ENCODE measurements at places on chromosomes 5 and 9.
A peak's percentile ranks its signal among the peaks of the same experiment; 100 is the strongest.

DNA sequence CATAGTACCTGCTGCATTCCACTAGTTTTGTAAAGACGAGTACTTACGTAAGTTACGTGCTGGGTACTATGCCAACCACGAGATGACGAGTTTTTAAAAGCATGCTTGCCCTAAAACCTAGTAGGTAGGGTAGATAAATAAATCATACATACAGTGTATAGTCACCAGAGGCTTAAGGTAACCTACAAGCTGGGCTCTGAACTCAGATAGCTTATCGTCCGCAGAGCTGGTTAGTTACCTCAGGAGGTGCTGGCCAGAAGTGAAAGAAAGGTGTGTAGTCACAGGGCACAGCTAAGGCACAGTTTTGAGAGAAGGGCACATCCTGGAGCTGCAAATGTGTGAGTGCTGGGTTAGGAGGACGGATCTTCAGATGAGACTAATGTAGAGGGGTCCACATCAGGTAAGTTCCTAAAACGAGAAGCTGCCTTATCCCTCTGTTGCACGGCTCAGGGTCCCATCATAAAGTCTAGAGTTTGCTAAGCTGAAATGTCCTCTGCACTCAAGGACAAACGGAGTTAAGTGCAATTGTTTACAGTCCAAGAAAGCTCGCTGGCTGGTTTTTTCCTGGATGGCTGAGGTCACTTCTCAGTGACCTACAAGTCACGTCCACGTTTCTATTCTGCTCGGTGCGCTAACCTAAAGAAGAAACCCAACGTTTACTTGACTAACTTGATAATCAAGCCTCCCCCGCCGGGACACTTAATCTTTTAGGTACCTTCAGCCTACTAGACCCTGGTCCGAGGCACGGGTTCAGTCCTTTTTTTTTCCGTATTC, 1.1 kb upstream of the SNX24 start:
- no peak for DNase-seq

GRCh38 chr5:126658561-126658960, 57.8 kb downstream of the PHAX start:
- DNase-seq, result no peak

DNA sequence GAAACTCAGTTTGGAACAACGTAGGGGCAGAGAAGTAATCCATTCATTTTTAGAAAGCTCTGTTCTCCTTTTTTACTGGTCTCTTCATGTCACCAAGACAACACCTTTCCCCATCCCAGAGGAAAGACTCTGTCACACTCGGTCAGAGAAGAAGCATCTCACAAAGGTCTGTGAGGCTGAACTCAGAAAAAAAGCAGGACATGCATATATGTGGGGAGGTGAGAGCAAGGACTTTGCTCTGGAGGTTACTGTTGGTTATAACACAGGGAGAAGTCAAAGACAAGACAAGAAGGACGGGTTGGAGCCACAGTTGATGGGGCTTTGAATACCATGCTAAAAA, 19.2 kb upstream of the MTMR12 start:
- DNase-seq, result no peak

GRCh38 chr5:28313953-28314352, 1275.6 kb upstream of the CDH9 start:
- no peak for DNase-seq

- DNase-seq, result no peak
Measured at GRCh38 chr5:158436271-158437065, 577.5 kb upstream of the CLINT1 start.

GRCh38 chr5:83450183-83450966, 21.2 kb upstream of the VCAN start:
- no peak for DNase-seq

DNA sequence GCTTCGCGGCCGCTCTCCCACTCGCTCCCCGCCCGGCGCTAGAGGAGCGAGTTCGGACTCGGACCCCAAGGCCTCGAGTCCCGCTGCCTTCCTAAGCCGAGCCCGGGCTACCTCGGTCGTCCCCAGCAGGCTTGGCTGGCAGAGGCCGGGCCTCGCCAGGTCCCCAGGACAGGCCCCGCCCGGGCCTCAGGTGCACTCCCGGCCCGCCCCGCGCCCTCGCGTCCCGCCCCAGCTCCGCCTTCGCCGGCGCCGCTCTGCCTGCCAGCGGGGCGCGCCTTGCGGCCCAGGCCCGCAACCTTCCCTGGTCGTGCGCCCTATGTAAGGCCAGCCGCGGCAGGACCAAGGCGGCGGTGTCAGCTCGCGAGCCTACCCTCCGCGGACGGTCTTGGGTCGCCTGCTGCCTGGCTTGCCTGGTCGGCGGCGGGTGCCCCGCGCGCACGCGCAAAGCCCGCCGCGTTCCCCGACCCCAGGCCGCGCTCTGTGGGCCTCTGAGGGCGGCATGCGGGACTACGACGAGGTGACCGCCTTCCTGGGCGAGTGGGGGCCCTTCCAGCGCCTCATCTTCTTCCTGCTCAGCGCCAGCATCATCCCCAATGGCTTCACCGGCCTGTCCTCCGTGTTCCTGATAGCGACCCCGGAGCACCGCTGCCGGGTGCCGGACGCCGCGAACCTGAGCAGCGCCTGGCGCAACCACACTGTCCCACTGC, at the start of gene SLC22A5:
Gene SLC22A5 (plus strand): TSS at position 237 of the 707 bp plus-strand sequence. CDS start 263 bp downstream, at position 500.
- peak; percentile 80 for DNase-seq

- DNase-seq, result no peak
Measured at GRCh38 chr9:77521091-77521490, 127.0 kb downstream of the GNA14 start.

GRCh38 chr5:14138608-14139540, 4.3 kb upstream of the TRIO start:
- DNase-seq, result no peak

DNA sequence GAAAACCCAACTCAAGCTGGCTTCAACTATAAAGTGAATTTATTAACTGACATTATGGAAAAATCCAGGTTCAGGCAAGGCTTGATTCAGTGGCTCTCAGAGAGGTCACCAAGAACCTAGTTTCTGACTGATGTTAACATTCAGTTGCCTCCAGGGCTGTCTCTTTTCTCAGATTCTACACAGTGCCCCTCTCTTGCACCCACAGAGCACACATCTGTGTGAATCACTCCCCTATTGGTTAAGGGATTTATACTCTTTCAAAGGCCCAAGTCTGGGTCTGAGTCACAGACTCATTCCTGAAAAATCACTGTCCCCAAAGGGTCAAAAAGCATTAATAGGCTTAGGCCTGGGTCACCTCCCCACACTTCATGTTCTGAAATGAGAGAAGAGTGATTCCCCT, 6.2 kb upstream of the HAVCR2 start:
- no peak for DNase-seq

DNA sequence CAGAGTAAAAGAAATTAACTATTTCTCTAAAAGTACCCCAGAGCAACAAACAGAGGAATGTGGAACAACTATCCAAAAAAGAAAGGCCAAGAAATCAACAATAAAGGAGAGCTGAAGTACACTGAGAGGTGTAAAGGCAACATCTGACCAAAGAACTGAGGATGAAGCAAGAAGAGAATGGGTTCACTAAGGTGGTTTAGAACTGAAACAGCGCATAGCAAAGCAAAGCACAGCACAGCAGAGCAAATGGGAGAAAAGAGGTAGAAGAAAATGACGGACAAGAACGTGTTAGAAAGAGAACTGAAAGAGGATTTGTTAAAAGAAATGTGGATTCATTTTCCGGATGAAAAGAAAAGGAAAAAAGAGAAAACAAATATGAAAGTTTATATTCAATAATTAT, 25.8 kb downstream of the RFX3 start:
- no peak for DNase-seq

DNA sequence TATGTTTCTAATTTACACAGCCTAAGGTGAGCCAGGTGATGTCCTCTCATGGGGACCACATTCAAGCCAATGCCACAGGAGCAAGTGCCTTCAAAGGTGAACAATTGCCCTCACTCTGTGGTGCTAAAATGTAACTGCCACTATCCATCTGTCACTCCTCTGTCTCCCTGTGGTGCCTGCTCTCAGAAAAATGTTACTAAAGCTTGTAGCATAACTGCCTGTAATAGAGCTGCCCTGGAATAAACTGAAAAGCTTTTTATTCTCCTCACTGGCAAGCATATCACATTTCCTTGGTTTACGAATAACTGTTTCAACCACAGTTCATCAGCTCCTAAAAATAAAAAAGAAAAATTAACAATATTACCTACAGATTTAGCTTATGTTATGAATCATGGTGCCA, 142.4 kb downstream of the ST8SIA4 start:
- DNase-seq, result no peak

- DNase-seq, result peak; percentile 82
Measured at GRCh38 chr9:69532396-69532795, 139.8 kb downstream of the APBA1 start.

DNA sequence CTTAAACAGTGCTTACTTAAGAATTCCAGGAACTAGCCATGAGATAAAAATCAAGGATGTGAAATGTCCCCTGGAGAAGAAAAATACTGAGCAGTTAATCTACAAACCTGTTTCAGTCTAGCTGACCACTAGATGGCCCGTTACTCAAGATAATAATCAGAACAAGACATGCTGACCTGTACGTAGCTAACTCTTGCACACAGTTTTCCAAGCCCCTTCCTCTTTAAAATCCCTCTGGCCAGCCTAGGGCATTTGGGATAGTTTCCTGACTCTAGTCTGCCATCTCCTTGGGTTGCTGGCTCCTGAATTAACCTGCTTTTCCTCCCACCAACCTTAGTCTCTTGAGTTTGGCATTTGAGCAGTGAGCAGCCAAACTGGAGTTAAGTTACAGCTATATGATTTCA, 59.2 kb upstream of the TRAF1 start:
- no peak for DNase-seq

- peak; percentile 11 for DNase-seq
Measured at GRCh38 chr5:121805911-121806310, 45.8 kb upstream of the FTMT start.

DNA sequence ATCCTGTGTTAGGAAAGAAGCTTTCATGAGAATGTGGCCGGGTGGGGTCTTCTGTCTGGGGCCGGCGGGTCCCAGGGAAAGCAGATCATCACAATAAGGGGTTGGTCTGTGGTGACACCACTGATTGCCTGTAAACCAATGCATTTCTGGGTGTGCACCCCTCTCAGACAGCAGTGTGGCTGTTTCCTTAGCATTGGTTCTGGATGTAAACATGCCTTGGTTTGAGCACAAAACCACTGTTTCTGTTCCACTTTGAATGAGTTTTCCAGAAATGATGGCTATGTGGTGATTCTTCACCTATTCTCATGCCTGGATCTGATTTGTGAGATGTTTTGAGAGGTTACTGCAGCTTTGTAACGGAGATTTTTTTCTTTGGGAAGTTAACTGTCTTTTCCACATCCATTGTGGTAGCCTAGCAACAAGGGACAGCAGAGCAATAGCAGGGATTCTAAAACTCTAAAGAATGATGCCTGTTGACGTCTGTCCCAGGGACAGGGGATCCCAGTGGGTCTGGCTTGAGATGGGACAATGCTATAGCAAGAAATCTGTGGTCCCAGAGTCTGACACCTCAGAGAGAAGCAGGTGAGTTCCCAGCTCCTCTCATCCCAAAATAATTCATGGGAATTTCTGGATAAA, at the start of gene CCDC192:
Gene CCDC192 (plus strand): TSS at position 466 of the 636 bp plus-strand sequence. CDS start 55 bp downstream, at position 521.
- DNase-seq, result no peak

DNA sequence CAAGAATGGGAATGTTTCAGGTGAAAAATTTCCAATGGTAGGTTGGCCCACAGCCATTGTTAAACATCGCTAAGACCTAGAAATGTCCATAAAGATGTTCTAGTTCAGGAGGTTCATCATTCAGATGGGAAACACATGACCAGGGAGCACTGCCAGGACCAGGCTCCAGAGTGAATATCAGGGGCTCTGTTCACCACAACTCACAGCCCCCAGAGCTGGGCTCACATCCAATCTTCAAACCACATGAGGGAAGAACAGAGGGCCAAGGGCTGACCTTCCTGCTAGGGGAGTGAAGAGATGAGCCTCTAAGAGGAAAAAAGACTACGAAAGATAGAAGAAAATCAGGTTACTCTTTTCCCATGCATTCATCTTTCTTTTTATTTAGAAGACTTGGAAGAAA, 205.8 kb downstream of the SEMA5A start:
- DNase-seq, result no peak

GRCh38 chr9:113223963-113224362, 2.6 kb downstream of the SLC31A1 start:
- no peak for DNase-seq

DNA sequence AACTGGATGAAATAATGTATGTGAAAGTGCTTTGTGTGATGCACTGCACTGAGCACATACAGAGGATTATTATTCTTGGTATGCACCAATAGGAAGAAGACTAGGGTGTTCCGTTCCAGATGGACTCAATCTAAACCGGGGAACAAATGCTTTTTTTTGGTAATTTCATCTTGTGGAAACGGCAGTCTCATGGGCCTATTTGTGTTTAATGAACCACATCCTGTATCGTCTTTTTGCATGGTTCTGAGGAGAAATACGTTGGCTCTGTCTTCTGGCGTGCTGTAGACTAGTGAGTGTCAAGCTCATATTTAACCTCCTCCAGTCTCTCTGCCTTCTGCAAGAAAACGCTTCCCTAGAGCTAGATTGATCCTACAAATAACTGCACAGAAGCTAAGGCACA, 30.0 kb downstream of the TRIM32 start:
- DNase-seq, result no peak

DNA sequence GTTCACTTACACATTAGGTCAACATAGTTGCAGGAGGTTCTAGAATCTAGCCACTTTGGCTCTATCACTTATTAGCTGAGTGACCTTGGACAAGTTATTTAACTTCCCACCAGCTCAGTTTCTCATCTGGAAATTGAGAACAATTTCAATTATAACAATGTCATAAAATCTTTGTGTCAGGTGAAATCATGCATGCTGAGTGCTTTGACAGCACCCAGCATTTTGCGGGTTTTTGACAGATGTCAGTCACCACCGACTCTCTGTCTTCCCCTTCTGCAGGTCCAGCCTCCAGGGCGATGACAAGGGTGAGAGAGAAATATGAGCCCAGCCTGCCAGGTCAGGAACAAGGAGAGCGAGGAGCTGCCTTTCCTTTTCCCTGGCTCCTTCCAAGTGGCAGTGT, 107.1 kb upstream of the TAS2R1 start:
- DNase-seq, result no peak

DNA sequence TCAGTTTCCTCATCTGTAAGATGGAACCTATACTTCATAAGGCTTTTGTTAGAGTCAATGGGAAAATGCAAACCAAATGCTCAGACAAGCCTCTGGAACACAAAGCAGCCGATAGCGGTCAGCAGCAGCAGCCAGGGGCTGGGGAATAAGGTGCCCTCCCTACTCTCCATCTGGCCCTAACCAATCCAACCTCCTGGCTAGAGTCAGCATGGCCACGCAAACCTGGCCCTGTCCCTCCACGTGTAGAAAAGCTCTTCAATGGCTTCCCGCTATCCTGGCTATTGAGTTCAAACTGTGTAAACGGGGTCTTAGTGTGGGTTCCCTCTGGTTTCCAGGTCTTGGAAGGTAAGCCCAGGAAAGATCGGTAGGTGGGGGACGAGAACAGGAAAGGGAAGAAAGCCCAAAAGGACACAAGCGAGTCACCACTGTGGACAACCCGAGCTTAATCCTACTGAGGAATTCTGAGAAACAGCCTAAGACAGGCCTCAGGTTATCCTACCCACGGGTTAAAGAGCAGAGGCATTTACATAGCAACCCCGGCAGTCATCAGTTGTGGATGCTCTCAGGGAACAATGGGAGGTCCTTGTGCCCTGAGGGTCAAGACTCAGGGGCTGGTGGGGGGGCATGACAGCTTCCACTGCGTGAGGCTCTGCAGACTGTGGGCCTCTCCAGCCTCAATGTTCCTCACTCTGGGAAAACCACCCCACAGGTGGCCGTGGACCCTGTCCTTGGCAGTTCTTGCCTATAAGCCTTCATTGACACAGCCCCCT, 30.9 kb downstream of the FABP6 start:
- DNase-seq, result no peak

Data from BE2C (cell line).